Stimulated activated CD4-positive, alpha-beta T cell treated with anti-CD3 and anti-CD28 coated beads, TNF-alpha, amount 100 ng/mL, for 4 hours (primary cell): ENCODE measurements at places on chromosomes 1 and 21.

DNA sequence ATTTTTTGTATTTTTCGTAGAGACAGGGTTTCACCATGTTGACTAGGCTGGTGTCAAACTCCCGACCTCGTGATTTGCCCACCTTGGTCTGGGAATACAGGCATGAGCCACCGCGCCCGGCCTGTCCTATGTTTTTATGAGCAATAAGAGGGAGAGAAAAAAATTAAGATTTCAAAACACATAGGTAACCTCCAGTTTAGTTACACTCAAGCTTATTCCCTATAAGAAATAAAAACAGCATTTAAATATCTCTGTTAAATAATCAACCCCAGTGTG is 7.1 kb downstream of the RSBN1 start:
- DNase-seq: no peak

DNA sequence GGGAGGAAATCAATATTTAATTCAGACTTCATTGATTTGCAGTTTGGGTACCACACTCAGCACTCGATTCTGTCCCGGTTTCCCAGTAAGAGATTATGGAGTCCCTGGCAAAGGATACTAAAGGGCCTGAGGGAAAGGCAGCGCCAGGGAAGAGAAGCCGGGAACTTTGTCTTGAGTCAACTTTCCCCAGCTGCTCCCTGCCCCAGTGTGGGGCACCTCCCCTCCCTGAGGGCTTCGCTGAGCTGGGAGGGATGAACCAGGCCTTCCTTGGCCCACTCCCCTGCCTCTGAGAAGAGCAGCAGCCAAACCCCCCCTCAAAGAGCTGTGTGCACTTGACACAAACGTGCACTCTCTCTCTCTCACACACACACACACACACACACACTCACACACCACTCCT is 32.6 kb downstream of the OPTC start:
- DNase-seq: no peak

- DNase-seq: no peak
Observed at GRCh38 chr1:231130544-231130943, 31.3 kb upstream of the TRIM67 start.

GRCh38 chr21:35504951-35505466 is 455.9 kb upstream of the RUNX1 start:
- no peak for DNase-seq

DNA sequence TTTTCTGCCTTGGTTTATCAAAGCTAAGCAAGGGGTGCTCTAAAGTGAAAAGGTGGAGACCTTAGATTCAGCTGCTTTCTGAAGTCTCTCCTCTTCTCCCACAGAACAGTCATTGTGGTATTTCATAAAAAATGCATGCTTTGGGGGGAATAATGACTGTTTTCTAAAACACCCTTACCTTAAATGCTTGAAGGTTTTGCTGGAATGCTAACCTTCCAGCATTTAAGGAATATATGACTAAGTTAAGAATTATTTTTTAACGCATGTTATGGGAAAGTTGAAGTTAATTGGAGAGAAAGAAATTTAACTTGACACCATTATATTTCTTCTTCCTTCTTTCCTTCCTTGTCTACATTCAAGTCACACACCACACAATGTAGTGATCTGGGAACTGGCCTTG is 162.5 kb downstream of the ROR1 start:
- DNase-seq: no peak

GRCh38 chr1:91499904-91500755 is 521 bp upstream of the CDC7 start:
- DNase-seq: no peak

DNA sequence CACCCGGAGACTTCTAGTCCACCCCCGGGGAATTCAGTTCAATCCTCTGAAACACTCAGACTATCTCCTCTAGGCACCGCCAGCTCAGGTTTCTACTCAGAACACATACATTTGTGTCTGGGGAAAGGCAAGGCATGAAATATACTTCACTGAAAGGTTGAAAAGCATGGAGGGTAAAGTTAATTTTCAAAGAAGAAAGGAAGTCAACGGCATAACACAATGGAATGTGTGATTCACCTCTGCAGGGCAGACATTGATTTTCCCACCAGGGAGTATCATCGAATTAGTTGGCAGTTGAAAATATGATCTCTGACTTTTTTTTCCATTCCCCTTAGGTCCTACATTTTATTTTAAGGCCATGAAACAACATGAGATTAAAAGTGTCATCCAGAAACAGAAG is 669.4 kb downstream of the SMYD3 start:
- DNase-seq: no peak

GRCh38 chr1:210815641-210816550 is 318.1 kb downstream of the KCNH1 start:
- no peak for DNase-seq

DNA sequence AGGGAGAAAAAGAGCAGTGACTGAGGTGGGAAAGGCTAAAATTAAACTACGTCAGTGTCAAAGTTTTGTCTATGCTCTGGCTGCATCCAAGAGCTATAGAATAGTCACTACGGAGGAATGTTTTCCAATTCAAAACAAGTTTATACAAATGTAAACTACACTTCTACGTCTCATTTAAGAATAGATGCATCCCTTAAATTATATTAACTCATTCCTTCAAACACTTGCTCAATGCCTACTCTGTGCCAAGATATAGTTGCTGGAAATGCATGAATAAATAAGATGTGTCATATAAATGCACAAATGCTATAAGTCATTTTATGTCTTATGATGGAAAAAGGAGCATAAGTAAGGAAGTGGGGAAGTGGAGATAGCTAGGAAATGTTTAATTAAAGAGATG is 4.2 kb upstream of the COLGALT2 start:
- no peak for DNase-seq

- no peak for DNase-seq
Observed at GRCh38 chr1:155773221-155773620, 83.8 kb downstream of the GON4L start.

- DNase-seq: no peak
Observed at GRCh38 chr1:218274511-218274910, 10.6 kb upstream of the RRP15 start.

DNA sequence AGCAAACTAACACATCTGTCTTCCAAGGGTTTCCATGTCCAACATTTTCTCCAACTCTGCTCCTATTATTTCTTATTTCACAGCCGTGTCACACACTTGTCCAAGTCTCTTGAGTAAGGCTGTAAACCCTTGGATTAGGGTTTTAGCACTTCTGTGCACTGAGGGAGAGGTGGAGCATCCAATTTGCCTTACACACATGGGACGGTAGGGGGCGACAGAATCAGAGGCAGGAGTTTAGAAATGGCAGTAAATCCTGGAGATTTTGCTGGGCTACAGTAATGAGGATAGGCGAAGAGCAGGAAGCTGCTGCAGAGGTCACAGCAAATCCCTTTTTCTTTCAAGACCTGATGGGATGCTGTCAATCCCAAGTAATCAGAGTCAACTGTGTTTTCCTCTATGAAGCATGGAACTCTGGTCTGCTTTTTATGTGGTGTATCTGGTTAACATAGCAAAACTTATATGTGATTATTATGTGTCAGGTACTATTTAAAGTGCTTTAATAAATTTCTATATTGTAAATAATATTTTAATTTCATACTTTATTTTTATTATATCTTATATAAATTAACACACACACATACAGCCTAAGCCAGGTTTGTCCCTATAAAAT is 15.4 kb upstream of the LCE5A start:
- DNase-seq: no peak

DNA sequence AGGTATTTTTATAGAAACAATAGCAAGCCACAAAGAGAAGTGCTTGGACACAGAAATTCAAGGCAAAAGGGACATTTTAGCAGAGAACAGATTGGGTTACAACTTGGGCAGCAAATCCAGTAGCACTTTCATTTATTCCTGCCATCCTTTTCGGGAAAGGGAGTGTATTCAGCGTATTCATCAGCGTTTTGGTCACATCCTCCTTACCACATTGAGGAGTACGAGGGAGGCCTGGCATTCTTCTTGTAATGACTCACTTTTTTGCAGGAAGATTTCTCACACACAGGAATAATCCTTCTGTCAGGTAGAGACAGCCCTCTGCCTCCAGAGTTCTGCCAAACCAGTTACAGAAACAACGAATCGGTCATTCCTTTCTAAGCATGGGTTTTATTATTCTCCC is 18.1 kb upstream of the FAM78B start:
- no peak for DNase-seq

DNA sequence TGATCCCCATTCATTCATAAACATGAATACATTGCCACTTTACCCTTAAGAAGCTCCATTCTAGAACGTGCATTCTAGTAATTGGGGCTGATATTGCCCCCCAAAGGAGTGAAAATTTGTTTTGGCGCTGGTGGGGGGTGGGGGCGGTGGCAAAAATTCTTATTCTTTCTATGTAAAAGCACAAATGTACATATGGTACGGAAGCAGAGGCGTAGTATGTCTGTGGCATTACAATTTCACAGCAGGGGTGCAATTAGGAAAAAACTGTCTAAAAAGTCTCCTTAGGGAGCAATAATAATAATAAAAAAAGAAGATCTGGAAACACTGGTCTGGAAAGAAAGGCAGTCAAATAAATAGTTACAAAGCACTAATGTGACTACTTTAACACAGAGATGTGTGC is 40.4 kb upstream of the TMEM51 start:
- DNase-seq: no peak

GRCh38 chr1:114522264-114522575 is 11.2 kb upstream of the TRIM33 start:
- no peak for DNase-seq
